Caudate nucleus (tissue), 63 donors: ENCODE measurements at places on chromosomes 5 and 9.

GRCh38 chr5:165196961-165197360, 1691.5 kb downstream of the MAT2B start:
- DNase-seq: no peak

DNA sequence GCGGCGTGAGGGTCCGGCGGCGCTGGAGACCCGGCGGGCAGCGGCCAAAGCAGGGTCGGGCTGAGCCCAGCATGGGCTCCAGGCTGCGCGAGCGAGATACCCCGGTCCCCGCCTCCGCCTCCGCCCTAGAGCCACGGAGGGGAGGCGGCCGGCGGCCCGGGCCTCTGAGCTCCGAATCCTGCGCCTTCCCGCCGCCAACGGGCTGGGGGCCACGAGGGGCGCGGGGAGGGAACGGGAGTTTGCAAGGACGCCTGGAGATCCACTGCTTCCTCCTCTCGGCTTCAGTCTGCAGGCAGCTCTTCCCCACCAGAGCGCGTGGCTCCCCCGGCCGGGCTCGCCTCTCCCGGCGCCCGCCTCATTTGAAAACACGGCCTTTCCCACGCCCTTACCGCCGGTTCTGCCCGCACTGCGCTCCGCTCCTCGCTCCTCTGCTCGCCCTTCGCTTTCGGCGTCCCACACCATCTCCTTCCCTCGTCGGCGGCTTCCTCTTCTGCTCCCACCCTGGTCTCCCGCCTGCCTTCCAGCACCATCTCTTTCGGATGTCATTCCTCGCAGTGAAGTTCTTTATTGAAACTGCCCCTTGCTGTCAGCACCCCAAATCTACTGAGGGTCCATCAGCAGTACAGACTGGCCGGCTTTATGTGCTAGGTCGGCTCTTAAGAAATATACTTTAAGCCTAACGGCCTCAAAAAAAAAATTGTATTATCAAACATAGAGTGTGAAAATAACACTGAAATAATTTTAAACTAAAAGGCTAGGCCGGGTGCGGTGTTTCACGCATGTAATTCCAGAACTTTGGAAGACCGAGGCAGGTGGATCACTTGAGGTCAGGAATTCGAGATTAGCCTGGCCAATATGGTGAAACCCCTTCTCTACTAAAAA, 105.0 kb upstream of the FAM120A start:
- no peak for DNase-seq

DNA sequence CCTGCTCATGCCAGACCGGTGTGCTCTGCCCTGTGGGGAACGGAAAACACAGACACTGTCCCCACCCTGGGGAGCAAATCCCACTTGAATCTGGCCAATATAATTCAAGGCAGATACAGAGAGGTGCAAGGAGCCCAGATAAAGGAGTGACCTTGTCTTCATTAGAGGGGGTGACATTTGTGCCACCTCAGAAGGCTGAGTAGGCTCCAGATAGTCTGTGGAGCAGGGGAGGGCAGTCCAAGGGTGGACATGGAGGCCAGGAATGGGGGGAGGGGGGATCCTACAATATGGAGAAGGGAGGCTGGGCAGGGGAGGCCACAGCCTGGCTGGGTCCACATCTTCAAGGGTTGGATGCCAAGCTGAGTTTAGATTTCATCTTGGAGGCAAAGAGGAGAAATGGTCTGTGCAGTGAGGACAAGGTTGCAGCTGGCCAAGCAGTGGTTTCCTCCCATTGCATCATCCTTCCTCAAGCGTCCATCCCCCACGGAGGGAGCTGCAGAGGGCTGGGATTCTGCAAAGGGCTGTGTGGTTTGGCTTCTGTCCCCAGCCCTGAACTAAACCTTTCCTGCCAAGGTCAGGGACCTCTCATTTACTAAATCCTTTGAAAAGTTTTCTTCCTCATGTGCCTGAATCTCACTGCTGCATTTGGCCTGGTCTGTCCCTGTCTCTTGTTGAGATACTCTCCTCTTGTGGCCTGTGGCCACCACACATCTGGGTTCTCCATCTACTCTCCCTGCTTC, 60.1 kb downstream of the GALNT12 start:
- no peak for DNase-seq

- no peak for DNase-seq
Measured at GRCh38 chr9:87521834-87522233, 24.2 kb downstream of the DAPK1 start.

DNA sequence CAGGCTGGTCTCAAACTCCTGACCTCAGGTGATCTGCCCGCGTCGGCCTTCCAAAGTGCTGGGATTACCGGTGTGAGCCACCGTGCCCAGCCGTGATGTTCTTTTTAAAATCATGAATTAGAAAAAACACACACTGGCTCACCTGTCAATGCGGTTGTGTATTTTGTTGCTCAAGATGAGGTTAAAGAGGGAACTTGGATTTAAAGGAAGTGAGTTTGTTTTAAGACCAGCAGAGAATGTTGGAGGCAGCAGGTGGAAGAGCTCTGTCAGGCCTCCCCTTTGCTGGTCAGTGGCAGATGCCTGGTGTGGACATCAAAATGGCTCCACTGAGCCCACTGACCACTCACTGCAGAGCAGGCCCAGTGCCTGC, 38.9 kb downstream of the WNK2 start:
- no peak for DNase-seq

DNA sequence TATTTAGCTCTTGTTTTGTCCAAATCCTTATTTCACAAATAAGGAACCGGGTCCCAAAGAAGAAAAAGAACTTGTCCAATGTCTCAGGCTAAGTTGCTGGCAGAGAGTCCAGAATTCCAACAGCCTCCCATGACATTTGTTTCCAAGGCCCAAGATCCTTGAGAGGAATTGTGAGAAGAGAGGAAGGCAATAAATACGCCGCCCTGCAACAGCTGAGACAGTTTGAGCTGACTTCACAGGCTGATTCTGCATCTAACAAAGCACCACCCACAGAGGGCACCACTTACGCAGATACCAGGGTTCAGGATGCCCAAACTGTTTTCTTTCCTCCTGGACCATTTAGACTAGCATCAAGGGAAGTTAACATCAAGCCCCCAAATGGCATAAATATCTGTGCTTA, 211.3 kb downstream of the FAM114A2 start:
- no peak for DNase-seq

- no peak for DNase-seq
Measured at GRCh38 chr5:5383461-5383860, 39.0 kb upstream of the ICE1 start.

- DNase-seq: no peak
Measured at GRCh38 chr9:129697656-129698253, 32.3 kb downstream of the PRRX2 start.

GRCh38 chr9:76610011-76610352, 151.0 kb downstream of the GCNT1 start:
- DNase-seq: no peak

- no peak for DNase-seq
Measured at GRCh38 chr9:114825126-114825795, 19.4 kb upstream of the TNFSF15 start.

DNA sequence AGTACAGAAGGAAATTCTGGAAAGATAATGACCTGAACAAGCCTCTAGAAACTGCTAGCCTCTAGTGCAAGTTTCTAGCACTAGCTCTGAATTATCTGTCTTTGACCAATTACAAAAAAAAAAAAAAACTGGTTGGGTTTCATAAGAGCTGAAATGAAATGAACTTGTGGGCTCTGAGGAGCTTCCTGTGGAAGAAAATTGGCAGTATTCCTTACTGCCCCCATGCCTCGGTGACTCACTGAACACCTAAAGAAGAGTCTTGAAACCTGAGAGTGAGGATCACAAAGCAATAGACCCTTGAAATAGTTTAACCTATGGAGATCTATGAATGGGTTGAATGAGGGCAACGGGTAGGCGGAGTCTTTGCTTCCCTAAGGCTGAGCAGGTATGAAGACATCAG, 263.6 kb upstream of the RASA1 start:
- DNase-seq: no peak

DNA sequence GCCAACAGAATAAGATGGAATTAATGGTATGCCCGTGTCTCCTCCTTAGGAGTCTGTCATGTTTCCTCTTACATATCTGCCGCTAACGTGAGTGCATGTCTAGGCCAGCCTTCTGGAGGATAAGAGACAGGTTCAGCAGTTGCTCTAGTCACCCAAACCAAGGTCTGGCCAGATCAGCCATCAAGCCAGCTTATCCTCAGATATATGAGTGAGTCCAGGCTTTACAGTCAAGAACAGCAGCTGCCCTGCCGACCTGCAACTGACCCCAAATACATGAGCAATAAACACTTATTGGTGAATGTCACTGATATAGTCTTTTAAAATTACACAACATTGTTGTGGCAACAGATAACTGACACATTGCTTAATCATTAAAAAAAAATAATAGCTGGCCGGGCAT, 123.5 kb downstream of the TSSK1B start:
- no peak for DNase-seq

DNA sequence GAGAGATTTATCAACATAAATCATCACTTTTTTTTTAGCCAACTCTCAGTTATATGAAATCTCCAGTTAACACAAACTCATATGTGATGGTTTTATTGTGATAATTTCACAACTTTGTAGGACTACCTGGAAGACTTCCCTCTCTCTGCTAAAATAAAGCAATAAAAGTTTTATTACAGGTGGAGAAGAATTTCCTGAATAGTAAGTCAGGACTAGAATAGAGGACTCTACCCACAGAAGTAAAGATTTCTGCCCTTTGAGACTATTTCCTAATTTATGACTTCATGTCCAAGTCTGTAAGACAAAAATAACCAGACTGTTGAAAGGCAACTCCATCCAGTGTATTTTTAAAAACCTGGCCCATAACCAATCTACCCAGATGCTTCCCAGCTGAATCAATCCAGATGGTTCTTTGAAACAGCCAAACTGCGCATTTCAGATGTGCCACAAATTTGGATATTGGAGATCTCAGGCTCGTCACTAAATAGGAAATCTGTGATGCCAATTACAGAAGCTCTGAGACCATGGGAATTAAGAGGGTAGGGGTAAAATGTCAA, 234.0 kb upstream of the NMUR2 start:
- no peak for DNase-seq

- DNase-seq: no peak
Measured at GRCh38 chr5:75435096-75435495, 76.3 kb downstream of the CERT1 start.

DNA sequence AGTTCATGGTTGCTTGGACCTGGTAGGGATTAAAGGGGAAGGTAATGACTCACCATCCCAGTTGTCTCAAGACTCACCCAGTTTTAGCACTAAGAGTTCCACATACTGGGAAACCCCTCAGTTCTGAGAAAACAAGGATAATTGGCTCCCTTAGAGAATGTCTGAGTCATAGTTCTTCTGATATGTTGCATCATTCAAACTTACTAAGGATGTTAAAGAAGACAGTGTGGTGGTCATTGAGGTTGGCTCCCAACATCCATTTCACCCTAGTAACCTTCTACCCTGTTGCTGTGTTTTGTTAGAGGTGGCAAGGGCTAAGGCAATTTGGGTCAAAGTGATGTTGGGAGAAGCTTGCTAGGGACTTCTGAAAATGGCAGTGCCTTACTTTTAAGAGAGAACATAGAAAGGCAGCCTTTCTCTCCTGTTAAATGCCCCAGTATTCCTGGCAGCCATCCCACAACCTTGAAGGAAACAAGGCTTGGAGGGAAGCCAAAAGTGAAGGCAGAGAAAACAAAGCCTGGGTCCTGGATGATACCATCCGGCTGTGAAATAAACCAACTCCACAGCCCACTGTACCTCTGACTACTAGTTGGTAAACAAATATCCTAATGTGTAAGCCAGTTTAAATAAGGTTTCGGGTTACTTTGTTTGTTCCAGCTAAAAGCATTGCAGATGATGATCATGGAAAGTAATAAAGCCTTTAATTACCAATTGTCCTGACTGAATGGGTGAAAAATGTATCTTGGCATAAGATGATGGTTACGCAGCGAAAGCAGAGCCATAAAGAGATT, 80.4 kb upstream of the ADAMTSL1 start:
- no peak for DNase-seq

GRCh38 chr9:90256345-90256744, 386.3 kb downstream of the DIRAS2 start:
- no peak for DNase-seq

GRCh38 chr9:107018861-107019545, 156.0 kb downstream of the ZNF462 start:
- DNase-seq: no peak

GRCh38 chr9:72955126-72955455, 2.2 kb upstream of the ALDH1A1 start:
- DNase-seq: no peak

- DNase-seq: no peak
Measured at GRCh38 chr9:79049371-79049770, 522.4 kb upstream of the TLE4 start.

GRCh38 chr9:15276328-15276938, 30.6 kb downstream of the TTC39B start:
- DNase-seq: no peak

DNA sequence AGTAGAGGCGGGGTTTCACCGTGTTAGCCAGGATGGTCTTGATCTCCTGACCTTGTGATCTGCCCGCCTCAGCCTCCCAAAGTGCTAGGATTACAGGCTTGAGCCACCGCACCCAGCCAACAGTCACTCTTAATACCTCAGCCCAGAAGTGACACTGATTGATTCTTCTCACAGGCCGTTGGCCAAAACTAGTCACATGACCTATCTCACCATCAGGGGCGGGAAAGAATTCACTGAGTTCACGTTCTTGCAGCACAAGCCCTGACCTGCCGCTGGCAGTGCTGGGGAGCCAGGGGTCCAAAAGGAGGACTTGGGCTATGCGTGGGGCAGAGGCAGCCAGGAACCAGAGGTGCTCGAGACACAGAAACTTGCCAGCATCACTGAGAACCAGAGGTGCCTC, 55.0 kb upstream of the CPLX2 start:
- DNase-seq: no peak

- DNase-seq: peak; percentile 71
Measured at GRCh38 chr5:179550511-179551342, at the start of gene RUFY1. Gene RUFY1 (plus strand): TSS chr5:179550554. CDS start chr5:179550570, 16 bp downstream.

DNA sequence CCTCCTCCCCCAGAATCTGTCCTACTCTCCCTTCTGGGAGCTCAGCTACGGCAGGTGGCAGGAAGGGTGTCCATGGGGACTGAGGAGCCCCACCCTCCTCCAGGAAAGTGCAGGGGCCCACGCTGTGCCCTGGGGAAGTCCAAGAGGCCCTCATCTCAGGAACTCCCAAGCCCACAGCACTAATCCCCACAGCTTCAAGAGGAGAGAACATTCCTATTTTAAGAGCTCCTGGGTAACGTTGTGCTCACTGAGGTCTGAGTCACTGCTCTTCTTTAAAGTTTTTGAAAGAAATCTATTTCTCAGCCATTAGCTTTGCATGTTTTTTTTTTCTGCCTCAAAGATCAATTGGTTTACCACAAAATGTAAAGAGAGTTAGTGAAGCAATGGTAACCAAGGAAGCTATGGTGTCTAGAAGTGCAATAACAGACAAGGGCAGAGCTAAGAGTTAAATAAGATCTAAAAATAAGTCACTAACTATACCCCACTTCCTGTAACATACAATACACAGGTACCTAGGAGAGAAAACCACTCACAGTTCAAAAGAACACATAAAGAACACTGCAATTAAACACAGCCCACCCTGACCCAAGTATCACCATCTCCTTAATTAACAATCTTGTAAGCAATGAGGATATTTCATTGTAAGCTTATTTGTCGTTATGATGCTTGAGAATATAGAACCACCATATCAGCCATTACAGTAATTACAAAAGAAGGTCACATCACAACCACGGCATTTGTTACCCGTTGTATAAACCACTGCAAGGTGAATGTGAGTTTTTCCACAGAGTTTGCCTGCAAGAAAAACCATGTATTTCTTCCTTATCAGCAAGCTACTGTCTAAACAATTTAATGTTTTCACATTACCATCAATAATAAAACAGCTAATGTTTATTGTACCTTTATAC, 382.3 kb upstream of the SLC30A5 start:
- no peak for DNase-seq
